ENCODE measurements at places on chromosomes 5 and 9.

- no peak for DNase-seq
These were observed 284.8 kb downstream of the SEC61B start for GRCh38 chr9:99506747-99507348.

- no peak for DNase-seq
These were observed 90.5 kb downstream of the ADAMTS2 start for GRCh38 chr5:179254638-179255271.

DNA sequence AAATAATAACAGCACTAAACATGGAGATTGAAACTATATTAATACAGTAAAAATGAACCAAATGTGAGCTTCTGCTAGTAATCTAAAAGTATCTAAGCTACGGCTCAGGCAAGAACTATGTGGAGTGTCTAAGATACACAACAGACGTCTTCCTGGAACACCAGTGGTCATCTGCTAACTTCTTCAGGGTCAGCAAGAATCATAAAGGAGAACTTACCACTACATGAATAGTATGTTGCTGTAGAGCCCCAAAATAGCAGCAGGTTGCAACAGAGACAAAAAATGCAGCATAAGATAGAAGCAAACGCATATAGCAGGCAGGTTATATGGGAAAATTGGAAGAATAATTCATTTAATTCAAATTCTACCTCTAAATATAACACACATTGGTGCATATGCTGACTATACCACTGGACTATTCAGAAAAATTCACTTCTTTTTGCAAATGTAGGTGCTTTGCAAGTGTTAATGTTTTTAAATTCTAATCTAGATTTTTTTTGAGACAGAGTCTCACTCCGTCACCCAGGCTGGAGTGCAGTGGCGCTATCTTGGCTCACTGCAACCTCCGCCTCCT lies 27.1 kb downstream of the DCTN4 start:
- DNase-seq = no peak

DNA sequence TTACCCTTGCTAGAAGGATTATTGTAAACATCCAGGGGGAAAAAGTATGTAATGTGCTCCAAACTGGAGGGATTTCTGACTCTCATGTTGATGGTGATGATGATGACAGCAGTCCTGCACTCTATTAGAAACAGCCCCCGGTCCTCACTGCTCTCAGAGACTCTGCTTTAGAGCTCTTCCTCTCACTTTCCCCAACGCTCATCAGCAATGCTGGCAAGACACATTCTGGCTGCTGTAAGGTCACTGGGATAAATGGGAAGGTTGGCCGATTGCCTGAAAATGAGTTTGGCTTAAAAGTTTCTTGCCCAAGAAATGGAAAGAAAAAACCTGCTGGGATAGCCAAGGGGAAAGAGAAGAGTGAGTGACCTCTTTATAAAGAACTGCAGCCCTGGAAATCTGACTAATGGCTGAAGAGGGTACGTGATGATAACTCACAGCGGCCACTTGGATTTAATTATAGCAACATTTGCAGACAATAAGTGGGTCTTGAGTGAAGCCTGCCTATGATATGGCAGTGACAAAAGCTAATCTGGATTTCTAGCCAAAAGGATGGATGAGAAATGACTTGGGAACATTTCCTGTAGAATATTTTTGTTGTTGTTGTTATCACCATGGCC lies 235.8 kb downstream of the TMEM38B start:
- DNase-seq = no peak

DNA sequence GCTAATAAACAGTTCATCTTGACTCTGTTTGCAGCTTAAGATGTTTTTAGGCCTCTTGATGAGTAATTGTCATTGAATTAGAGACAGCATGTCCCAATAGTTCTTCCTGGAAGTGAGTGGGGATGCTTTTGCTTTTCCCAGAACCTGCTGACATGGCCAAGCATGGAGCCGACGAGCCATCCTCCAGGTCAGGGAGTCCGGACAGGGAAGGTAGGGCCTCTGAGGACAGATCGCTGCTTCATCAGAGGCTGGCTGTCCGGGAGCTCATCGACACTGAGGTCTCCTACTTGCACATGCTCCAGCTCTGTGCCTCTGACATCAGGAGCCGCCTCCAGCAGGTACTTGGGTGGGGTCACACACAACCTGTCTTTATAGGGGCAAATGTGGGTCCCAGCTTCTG lies 16.3 kb downstream of the ARHGEF37 start:
- no peak for DNase-seq

DNA sequence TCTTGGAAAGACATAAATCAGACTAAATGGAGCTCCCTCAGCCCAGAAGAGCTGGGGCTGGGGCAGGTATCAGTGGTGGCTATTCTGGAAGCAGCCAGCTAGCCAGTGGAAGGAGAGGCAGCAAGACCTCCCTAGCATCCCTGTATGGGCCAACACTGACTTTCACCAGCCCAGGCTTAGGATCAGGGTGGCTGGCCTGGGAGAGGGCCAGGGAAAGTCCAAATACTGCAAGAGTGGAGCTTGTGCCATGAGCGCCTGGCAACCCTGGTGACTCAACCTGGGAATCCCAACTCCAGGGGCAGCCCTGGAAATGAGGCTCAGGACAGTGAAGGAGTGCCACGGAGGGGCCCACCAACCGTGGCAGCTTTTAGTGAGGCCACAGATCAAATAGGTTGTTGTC lies 7.6 kb upstream of the IRF1 start:
- DNase-seq = no peak

DNA sequence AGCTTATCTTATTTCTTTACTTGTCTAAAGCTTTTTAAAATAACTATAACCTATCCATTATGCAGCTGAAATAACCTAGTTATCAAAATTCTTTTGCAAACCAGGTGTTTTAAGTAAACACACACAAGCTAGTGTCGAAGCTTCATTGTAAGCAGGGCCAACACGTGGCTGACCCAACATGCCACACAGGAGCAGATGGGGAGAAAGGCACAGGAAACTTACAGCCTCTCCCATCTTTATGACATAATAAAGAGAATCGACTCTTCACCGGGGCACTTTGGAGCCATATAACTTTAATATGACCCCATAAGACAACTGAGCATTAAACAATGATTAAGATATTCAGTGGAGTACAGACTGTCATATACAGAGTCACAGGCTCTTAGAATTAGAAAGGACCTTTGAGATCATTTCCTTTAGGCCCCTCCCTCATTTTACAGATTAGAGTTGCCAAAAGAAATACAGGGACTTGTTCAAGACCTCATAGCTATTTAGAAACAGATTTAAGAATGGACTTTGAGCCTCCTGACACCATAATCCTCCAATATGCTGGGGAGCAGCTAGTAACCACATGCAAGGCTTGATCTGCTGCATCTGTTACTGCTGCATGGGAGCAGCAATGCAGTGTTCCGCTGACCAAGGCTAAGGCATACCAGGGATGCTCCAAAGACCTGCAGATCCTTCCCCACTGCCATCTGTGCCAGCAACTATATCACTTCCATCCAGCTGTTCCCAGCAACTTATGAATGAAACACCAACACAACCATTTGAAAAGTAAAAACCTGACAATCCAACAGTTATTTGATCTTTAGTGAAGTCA lies 75.4 kb downstream of the RASEF start:
- DNase-seq = no peak

DNA sequence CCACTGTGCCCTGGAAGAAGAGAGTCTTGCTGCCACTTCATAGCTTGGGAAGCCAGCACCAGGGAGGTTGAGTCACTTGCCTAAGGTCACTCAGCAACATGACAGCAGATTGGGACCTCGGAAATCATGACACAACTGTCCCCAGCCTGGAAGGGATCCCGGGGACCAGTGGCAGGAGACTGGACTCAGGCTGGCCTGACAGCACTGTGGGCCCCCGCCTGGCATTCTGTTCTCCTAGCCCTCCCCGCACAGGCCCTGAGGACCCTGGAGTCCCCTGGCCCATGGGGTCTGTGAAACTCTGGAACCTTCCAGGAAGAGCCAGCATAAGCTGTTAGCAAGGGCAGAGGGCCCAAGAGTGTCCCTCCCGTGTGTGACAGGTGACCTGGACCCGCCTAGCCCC lies 64.9 kb downstream of the COL5A1 start:
- no peak for DNase-seq

GRCh38 chr5:90054612-90055011 lies 354.9 kb downstream of the CETN3 start:
- no peak for DNase-seq

GRCh38 chr5:21910731-21911130 lies 942.4 kb downstream of the CDH12 start:
- no peak for DNase-seq

DNA sequence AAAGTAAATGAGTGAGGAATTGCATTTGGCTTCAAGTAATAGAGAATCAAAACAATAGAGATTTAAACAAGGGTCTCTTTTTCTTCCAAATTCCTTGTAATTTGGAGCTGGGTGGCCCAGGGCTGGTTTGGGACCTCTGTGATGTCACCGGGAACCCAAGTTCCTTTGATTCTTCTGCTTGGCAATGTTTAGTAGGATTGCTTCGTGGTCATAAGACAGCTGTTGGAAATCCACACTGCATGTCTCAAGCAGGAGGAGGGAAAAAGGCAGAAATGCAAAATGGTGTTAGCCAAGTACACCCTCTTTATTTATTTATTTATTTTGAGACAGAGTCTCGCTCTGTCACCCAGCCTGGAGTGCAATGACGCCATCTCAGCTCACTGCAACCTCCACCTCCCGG lies 72.6 kb upstream of the IL12B start:
- no peak for DNase-seq

- no peak for DNase-seq
These were observed 5.8 kb downstream of the ERGIC1 start for GRCh38 chr5:172839669-172840431.

GRCh38 chr5:53934151-53934820 lies 373.8 kb downstream of the NDUFS4 start:
- DNase-seq = no peak

GRCh38 chr9:83153030-83153429 lies 90.1 kb upstream of the RASEF start:
- DNase-seq = no peak

DNA sequence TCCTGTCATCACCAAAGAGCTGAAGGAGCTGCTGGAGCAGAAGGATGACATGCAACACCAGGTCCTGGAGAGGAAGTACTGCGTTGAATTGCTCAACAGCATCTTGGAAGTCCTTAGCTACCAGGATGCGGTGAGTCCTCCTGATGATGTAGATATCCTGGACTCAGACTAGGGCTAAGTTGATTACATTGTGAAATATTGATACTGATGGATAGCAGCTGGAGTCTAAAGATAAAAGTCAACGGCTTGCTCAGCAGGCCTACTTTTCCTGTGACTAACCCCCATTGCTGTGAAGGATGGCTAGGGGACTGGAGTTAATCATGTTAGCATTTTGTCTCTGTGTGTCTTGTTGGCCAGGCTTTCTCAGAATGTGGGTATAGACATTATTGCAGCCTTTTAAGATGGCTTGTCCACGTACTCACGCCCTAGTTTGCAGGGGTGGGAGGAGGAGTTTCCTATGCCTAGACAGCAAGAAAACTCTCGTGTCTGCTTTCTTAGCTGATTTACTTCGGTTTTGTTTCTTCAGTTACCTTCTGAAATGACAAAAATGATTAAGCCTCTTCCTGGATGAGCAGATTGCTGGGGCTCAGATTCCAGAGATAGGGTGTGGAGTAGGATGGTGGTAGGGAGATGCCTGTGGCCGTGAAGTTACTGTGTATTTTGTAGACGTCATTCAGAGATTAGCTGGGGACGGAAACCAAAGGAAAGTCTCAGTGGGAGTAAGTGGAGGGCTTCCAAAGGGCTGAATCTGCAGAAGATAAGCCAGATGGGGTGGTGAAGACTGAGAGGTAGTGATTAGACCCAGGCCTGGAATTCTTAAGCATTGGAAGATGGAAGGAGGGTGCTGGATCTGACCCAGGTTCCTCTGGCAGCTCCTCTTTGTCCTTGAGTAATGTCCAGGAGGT lies 166.3 kb downstream of the DOCK2 start:
- no peak for DNase-seq

- DNase-seq = no peak
These were observed 613.6 kb upstream of the SEMA6A start for GRCh38 chr5:117188211-117188610.

GRCh38 chr5:143402553-143403333 lies 743 bp downstream of the NR3C1 start:
- DNase-seq = no peak

- DNase-seq = no peak
These were observed 77.9 kb downstream of the SLIT3 start for GRCh38 chr5:169222934-169223594.

DNA sequence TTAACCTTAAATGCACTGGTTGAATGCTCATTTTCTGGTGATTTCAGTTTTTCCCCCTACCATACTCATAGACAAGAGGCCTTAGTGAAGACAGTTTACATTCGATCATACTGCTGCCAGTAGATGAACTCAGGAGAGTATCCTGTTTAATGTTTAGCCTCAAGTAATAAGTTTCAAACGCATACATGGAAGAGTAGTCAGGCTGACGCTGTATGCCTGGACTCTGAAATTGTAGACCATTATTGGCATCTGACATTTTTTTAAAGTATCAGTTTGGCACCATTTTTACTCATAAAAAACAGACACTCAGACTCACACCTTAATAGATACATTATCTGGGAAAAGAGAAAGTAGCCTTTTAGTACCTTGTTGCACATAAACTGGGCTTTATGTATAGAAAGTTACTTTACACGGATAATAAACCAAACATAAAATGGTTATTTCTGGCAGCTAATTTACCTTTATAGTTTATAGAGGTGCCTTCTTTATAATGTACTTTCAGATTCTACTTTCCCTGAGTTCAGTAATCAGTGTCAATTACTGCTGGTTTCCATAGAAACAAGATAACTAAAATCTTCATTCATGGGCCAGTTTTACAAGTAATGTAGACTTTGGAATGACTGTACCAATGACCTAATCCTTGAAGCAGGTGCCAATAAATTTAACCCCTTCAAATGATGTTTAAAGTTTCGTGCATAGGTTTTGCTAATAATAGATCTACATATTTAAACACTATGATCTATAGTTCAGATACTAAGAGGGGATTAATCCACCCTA lies 183.8 kb upstream of the ITGA1 start:
- no peak for DNase-seq

DNA sequence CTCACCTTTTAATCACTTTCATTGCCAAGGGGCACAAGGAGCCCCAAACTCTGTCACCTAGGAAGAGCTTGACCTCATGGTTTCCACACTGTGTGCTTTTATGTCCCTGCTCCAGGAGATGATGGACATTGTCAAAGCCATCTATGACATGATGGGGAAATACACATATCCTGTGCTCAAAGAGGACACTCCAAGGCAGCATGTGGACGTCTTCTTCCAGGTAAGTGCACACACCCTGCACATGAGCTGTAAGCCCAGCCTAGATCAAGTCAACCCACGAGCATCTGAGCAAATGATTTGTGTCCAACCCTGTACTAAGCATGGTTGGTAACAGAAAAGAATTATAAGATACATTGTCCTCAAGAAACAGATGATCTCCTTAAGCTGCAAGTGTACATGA lies 50.8 kb upstream of the GABRP start:
- DNase-seq = no peak

GRCh38 chr5:86866036-86866435 lies 248.3 kb downstream of the COX7C start:
- DNase-seq = no peak

DNA sequence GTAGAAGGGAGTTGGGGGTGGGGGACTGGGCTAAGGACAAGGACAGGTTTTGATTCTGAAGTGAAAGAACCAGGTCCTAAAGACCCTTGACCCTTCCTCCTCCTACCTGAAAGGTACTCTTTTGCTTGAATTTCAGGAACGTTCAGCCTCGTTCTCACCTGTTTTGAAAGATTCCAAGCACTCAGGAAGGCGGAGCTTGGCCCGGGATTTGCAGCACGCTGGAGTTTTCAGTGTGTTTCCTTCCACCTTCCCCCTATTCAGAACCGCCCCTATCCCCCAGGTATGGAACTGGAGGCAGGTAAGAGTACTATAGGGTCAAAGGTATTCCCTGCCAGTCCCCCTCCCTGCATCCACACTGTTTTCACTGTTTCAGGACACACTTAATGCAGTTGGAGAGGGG lies 7.1 kb downstream of the EGR1 start:
- no peak for DNase-seq
